ENCODE measurements at places on chromosomes 4 and X.

- peak; percentile 14 for DNase-seq
These were observed 813 bp downstream of the DIAPH2 start for GRCh38 chrX:96685210-96686099.

- DNase-seq, result no peak
These were observed 131.6 kb upstream of the GRID2 start for GRCh38 chr4:92172203-92172602.

GRCh38 chr4:25032126-25032525 lies 1.4 kb upstream of the LGI2 start:
- peak; percentile 30 for DNase-seq

DNA sequence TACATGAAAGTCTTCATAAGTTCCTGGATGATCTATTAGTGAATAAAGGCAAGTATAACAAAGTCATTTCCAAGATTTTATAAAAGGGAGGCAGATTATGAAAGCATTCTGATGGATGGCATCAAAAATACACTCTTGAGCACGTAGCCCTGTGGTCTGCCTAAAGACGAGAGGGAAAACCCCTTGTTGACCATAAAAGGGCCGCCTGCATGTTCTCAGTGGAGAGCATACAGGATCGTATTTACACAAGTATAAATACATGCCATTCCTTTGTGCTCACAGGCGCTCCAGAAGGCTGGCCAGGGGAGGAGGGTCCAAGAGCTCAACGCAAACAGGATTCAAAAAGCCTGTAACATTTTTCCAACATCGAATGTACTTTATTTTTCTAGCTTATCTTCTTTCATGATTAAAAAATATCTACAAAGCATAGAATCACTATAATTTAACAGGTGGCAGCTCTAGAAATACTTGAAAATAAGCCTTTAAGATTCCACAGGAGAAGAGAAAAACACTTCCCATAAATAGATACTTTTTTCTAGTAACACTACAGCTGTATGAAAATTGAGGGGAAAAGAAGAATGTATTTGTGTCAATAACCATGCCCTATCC lies 29.6 kb downstream of the PDGFC start:
- peak; percentile 67 for DNase-seq

- DNase-seq, result no peak
These were observed 171.4 kb downstream of the FRMPD4 start for GRCh38 chrX:12309744-12310076.

DNA sequence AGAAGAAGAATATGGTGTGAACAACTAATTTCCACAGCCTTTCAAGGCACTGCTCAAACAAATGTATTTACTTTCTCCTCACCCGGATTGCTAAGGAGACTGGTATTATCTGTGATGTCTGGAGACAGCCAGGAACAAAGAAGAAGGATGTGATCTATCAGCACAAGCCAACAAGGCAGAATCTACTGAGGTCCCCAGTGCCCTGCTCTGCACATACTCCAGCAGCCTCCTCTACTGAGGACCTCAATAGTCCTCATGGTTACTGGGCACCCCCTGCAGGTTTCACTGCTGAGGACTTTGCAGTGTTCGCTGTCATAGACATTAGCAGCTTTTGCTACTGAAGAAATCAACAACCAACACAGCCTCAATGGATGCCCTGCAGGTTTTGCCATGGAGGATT lies 930.1 kb downstream of the ADGRL3 start:
- DNase-seq, result no peak

DNA sequence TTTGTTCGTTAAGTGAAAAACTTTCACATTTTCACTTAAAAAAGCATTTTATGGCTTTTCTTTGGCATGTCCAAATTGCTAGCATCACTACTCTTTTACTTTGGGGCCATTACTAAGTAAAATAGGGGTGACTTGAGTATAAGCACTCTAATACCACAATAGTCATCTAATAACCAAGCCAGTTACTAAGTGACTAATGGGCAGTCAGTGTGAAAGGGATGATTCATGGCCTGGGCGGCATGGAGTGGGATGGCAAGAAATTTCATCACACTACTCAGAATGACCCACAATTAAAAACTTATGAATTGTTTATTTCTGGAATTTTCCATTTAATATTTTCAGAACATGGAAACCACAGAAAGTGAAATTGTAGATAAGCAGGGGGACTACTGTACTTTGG lies 60.9 kb downstream of the BMP15 start:
- no peak for DNase-seq

- no peak for DNase-seq
These were observed 265.1 kb upstream of the MAD2L1 start for GRCh38 chr4:120331486-120332370.

GRCh38 chr4:131348263-131348662 lies 1800.8 kb upstream of the PCDH10 start:
- DNase-seq, result no peak

GRCh38 chrX:50067435-50068284 lies 133.1 kb downstream of the AKAP4 start:
- DNase-seq, result peak; percentile 25

GRCh38 chr4:54539500-54540029 lies 118.2 kb upstream of the KIT start:
- DNase-seq, result peak; percentile 57

GRCh38 chr4:87117732-87118075 lies 102.7 kb downstream of the KLHL8 start:
- no peak for DNase-seq

- no peak for DNase-seq
These were observed 122.4 kb downstream of the RAP1GDS1 start for GRCh38 chr4:98383431-98384106.

- DNase-seq, result no peak
These were observed 82.4 kb downstream of the MAGED1 start for GRCh38 chrX:51975811-51976210.

DNA sequence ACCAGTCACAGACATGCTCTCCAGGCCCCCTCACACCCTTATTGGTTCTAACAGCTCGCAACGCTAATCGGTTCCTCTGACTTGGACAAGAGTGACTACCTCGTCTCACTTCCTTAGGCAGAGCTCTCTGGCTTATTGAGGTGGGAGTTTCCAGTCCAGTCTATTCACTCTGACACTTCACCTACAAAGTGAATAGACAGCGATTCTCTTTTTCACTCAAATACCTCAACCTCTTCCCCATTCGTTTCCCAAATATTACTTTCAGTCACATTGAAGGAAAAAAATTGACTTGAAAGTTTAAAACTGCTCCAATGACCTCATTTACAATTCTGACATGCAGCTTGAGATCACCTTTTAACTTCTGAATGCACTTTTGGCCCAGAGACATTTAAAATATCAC lies 17.7 kb downstream of the HELT start:
- DNase-seq, result no peak

All from AG08396 (cell line).